Activated naive CD8-positive, alpha-beta T cell treated with anti-CD3 and anti-CD28 coated beads for 36 hours (primary cell): ENCODE measurements at places on chromosomes 3 and 15. TPM values are rescaled to one million over a fixed set of nuclear protein-coding genes. Genes with fewer than 3 reads are reported as not detected.

SNTN gene
- total RNA-seq = not detected

TUSC7 gene
- not detected for total RNA-seq

FEZF2 gene
- total RNA-seq = not detected

CYP1A2 gene
- not detected for total RNA-seq

DNA sequence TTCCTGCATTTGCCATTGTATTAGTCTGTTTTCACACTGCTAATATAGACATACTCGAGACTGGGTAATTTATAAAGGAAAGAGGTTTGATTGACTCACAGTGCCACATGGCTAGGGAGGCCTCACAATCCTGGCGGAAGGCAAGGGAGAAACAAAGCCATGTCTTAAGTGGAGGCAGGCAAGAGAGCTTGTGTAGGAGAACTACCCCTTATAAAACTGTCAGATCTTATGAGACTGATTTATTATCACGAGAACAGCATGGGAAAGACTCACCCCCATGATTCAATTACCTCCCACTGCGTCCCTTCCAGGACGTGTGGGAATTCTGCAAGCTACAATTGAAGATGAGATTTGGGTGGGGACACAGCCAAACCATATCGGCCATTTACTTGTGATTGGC is 27.8 kb downstream of the YEATS2 start:
- DNase-seq = no peak

DNA sequence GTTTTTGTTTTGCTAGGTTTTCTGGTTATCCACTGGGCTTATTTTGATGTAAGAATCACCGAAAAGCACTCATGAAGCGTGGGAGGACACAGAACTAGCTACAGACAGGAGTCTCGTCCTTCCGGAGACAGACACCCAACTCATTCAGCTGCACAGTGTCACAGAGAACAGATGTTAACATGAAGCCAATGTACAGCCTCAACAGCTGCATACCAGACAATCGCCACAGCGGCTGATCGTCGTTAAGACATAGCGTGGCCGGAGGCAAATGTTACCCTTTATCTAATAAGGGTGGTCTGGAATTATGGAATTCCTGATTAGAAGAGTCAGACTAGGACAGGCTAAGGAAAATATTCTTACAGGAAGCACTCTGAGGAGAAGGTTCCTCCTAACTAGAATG is 1.1 kb upstream of the PYGO1 start:
- no peak for DNase-seq

- DNase-seq = no peak
Observed at GRCh38 chr3:38992117-38992760, 59.5 kb downstream of the SCN11A start.

DNA sequence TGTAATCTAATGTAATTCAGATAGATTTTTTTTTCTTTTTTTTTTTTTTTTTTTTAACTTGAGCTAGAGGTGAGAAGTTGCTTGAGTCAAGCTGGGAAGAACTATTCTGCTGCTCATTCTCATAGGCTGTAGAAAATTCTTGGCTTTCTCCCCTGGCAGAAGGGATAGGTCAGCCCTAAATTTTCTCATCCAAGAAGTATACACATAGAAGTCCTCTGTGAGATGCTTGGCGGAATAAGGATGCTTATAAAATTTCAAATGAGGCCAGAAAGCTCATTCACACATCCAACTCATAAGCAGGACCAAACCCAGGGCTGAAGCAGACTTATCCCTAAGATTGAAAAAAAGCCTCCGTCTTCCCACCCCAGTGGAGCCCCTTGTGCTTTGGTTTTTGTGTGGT is 572.5 kb downstream of the SQOR start:
- no peak for DNase-seq

GRCh38 chr3:38843898-38844297 is 27.9 kb upstream of the SCN10A start:
- no peak for DNase-seq

GRCh38 chr15:83581381-83581780 is 72.5 kb upstream of the ADAMTSL3 start:
- DNase-seq = no peak

DNA sequence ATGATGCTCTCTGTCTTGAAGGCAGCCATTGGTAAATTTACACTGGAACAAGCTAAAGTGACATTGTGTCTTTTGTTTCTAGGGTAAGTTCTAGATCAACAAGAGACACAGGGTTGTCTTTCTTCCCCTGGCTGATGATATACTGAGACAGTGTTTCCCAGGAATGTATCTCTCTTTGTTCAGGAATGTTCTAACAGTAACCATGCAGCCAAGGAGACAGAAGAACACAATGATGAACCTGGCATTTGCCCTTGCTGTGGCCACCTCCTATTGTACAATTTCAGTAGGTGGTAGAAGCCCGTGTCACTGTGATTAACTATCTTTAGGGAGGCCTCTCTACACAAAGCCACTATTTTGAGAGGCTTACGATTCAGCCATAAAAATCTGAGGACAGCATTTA is 130.7 kb downstream of the LRTM1 start:
- no peak for DNase-seq

DNA sequence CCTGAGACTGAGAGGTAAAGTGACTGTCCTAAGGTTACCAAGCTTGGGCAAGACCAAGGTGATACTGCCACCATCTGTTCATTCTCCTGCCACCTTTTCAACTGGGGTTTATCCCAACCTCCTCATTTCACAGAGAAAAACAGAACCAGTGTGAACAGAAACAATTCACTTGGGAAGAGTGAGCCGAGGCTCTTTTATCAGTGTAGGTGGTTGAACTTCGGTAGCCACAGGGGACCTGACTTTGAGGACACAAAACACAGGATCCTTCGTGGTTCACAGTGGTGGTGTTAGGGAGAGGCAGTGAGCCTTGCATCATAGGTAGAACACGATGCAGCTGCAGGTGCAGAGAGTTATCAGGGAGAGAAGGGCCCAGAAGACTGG is 72.8 kb upstream of the ICE2 start:
- no peak for DNase-seq

DNA sequence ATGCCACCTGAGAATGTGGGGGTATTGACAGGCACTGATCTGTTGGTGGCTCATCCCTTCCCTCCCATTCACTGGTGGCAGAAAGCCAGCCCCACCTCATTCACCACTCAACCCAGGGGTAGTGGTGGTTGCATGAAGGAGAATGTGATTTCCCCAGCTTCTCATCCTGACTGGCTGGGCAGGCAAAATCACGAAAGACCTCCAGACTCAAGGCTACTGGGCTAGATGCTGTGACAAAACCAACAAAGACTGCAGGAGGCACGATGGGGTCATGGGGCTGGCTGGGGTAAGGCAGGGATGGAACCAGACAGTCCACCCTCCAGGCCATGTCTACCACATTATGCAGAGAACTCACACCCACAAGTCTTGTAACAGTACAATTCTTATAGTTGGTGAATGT is 33.9 kb downstream of the FSTL1 start:
- DNase-seq = no peak

GRCh38 chr3:157746391-157746790 is 243.2 kb upstream of the VEPH1 start:
- no peak for DNase-seq
